ENCODE measurements at places on chromosomes 3 and 15.
A peak's percentile ranks its signal among the peaks of the same experiment; 100 is the strongest.

- peak; percentile 6 for DNase-seq
Measured at GRCh38 chr15:29822684-29823459, 604 bp upstream of the TJP1 start.

- no peak for DNase-seq
Measured at GRCh38 chr3:195591852-195592251, 8.1 kb upstream of the APOD start.

DNA sequence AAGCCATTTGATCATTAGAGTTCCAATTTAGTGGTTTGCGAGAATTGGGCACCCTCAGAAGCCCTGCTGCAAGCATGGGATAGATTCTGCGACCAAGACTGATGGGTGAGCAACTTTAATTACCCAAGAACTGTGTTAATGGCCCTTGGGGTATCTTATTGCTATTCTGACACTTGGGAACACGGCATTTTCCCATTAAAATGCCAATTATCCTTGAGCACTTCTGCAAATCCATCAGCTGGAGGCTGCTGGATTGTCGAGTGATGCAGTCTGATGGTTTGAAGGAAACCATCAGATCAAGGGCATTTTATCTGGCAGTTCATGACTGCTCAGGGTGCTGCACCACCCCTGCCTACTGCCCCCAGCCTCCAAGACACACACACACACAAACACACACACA is 183.6 kb upstream of the PROK2 start:
- no peak for DNase-seq

- no peak for DNase-seq
Measured at GRCh38 chr3:112908252-112908651, 61.6 kb upstream of the CD200R1L start.

DNA sequence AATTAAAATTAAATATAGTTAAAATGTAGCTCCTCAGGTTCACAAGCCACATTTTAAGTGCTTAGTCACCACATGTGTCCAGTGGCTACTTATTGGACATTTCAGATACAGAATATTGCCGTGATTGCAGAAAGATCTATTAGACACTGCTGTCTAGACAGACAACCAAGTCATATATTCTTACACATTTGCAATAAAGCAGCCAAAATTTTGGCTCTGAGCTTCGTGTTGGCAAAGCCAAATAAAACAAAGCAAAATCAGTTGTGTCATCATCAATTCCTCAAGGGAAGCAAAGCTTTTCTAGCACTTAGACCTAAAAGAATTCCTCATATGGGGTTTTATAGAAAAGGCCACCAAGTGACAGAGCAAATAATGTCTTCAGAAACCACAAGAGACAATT is 193.1 kb upstream of the LPP start:
- DNase-seq: no peak

DNA sequence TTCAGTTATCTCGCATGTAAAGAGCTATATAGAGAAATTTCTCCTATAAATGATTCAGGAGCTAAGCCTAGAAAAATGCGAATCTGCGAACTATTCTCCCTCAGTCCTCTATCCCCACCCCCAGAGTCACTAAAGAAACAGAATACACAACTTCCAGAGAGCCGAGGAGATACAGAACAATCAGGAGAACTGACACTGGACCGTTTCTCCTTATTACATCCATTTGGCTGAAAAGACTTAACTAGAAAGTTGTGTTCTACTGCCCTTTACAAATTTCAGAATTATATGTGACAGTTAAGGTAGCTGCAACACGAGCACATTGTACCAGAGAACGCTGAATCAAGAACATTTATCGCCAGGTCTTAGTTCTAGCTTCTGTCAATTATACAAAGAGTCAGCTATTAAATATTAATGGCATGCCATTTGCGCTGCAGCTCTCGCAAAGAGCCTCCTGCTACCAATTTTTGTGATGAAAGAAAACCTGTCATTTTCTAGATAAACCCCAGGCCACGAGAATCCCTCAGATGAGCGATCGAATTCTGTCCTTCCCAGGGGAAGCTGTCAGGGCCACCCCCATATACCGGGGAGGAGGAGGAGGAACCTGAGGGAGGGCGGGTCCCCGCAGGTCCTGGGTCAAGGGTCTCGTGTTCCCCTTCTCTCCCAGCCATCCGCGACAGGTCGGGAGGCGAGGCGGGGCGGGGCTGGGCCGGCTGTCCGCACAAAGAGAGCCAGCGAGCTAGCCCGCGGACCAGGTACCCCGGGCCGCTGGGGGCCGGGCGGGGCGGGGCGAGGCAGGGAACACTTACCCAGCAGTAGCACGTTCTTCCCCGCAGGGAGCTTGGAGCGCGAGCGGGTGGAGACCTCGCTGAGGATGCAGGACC is 878 bp downstream of the DYNC1LI1 start:
- DNase-seq: peak; percentile 43

DNA sequence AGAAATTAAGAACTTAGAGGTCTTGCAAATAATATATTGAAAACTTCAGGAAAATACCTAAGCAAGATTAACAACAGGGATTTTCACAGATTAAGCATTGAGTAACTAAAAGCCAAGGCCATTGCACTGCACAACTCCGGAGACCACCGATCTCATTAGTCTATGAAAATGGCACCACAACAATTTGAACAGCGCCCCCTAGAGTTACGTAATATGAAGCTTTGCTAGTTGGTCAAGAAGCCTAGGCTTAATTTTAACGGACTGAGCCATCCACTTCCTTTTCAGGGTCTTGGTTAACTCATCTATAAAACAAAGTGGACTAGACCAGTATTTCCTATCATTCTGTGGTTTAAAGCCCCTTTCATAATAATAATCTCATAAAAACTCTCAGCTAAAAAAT is 24.8 kb downstream of the TMEM212 start:
- no peak for DNase-seq

GRCh38 chr3:62888778-62889177 is 13.6 kb upstream of the CADPS start:
- DNase-seq: no peak

DNA sequence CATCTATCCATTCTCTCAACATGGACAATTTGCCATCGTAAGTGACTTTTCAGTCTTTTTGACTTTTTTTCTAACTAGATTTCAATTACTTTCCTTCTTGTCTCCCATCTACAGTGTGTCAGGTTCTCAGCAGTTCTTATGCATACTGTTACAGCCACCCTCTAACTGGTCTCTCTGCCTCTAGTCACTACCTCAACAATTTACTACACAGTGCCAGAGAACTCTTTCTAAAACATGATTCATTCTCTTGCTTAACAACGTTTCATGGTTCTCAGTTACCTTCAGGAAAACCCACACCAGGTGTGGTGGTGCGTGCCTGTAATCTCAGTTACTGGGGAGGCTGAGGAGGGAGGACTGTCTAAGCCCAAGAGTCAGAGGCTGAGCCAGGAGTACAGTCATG is 95.4 kb downstream of the DIPK2A start:
- DNase-seq: no peak

- no peak for DNase-seq
Measured at GRCh38 chr3:144344925-144345548, 373.4 kb downstream of the DIPK2A start.

DNA sequence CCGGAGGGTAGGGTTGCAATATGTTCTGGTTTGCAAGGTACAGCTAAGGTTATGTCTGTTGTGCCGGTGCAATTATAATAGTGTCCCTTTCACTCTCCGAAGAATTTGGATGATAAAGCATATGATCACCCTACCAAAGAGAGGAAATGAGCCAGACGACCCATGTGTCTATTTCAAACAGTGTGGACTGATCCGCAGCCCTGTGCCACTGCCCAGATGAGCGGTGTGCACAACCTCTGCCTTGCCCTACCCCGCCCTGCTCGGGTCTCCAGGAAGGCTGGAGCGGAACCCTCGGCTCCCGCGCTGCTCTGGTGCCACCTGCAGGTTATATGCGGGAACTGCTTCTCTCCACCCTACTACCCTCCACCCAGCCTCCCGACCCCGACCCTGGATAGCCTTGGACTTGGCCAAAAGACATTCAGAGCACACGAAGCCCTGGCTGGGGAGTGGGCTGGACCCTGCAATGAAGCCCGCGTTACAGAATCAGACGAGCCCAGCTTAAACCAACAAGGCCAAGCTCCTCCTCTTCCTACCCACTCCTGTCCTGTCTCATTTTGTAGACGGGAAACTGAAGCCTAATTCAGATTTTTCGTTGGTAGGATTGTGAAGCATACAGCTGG is 68.4 kb upstream of the CHRNB4 start:
- peak; percentile 66 for DNase-seq

DNA sequence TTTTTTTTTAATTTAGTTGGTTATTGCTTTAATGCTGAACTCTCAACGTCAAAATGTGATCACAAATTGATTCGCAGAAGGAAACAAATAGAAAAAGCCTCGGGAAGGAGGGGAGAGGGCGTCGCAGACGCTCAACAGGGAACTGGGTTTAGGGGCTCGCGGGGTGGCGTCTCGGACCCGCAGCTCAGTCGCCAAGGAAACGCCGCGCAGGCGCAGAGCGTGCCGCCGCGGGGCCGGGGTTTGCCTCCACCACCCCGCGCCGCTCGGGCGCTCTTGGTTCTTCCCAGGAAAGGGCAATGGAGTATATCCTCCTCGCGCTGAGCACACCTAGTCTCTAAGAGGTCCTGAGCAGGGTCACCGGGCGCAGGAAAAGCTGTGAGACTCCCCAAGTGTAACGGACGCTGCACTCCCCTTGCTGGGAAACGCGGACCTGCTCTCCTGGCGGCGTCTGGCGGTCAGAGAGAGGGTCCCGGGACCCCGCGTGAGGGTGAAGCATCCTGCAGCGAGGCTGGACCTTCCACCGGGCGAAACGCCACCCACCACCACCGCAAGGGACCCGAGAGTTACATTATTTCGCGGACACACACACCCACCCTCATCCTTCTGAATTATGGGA is 753 bp downstream of the PLCH1 start:
- peak; percentile 54 for DNase-seq

GRCh38 chr3:160649596-160649995 is 27.4 kb upstream of the ARL14 start:
- no peak for DNase-seq

DNA sequence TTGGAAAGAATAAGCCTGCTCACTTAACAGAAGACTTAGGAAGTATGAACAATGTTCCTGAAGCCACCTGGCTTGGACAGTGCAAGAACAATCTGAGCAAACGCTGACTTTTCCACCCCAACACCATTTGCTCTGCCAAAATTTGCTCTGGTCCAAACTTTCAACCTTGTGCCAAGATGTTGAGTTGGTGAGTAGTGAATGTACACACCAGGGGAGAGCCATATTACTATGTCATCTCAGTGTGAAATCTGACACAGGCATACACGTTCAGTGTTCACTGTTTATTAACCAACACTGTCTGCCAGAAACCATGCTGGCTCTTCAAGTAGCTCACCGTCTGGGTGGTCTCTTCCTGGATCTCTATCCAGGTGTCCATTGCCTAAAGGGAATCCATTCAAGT is 152.9 kb upstream of the LPP start:
- DNase-seq: no peak

DNA sequence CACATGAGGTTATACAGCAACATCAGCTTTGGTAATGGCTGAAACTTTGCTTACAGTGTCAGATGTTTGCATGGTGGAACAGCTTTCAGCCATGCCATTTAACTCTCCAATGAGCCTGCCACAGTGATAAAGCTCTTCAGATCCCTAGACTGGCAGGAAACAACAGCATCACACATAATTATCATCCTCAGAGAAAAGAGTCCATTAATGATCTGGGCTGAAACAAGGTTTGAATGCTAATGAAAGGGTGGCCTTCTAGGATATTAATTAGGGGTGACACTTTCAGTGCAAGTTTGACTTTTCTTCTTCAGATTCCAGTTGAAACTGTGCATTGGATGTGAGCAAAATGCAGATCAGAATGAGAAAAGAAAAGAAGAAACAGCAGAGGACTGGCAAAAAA is 166.6 kb downstream of the IGSF11 start:
- no peak for DNase-seq

- no peak for DNase-seq
Measured at GRCh38 chr3:166405465-166405864, 568.2 kb upstream of the BCHE start.

- DNase-seq: peak; percentile 69
Measured at GRCh38 chr3:119810018-119810435, 28.1 kb downstream of the NR1I2 start.

DNA sequence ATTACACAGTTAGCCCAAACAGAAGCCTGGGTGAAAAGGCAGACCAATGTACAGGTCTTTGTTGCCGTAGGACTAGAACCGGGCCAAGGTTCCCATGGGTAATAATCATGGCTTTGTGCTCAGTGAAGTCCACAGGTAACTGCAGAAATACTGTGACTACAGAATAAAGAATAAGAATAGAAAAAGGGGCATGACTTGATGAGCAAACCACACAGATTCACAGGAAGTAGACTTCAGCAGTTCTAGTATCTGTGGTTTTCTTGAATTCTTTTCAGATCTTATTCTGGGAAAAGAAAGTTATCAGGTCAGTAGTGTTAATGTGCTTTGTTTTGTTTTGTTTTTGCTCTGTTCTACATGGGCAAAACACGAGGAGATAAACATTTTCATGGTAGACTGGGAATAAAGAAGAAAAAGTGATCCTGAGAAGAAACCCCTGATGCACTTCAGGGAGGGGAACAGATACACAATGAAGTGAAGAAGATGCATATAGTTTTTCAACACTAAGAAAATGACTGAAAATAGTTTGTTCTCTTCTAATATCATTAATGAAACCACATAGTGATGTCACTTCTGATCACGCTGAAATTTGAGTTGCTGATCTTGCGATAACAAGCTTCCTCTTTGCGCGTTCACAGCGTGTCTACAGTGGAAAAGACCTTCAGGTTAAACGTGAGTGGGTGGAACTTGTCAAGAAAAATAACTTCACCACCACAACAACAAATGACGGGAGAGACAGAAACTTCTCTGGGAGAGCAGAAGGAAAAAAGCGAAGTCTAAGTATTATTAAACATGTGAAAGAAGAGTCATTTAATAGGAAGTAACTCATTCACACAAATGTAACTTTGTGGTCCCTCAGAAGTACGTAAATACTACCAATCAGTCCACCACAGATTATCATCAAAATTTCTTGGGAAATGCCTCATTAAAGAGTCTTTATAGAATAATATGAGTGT is 315.8 kb upstream of the SATB1 start:
- DNase-seq: peak; percentile 62

DNA sequence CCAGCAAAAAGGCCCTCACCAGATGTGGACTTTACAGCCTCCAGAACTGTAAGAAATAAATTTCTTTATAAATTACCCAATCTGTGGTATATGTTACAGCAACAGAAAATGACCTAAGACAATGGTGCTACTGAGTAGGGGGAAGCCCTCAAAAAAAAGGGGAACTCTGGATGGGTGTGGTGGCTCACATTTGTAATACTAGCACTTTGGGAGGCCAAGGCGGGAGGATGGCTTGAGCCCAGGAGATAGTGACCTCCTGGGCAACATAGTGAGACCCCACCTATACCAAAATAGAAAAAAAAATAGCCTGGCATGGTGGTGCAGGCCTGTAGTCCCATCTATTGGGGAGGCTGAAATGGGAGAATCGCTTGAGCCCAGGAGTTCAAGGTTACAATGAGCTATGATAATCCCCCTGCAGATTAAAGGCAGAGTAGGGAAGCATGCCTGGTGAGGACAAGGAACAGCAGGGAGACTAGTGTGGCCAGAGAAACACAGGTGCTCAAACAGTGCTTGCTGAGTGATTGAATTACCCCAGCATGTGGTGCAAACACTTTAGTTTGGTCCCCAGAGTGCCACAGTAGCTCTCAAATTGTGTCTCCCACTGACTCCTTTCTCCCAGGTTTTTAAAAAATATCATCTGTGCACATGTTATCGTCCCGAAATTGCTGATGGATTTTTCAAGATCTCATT is 13.9 kb upstream of the USP3 start:
- DNase-seq: no peak

GRCh38 chr15:69735121-69735520 is 282.5 kb downstream of the RPLP1 start:
- no peak for DNase-seq

Measured in CD4-positive, alpha-beta T cell treated with Interleukin-6 for 4 hours (primary cell).